ENCODE measurements at places on chromosomes 12 and 14.

DNA sequence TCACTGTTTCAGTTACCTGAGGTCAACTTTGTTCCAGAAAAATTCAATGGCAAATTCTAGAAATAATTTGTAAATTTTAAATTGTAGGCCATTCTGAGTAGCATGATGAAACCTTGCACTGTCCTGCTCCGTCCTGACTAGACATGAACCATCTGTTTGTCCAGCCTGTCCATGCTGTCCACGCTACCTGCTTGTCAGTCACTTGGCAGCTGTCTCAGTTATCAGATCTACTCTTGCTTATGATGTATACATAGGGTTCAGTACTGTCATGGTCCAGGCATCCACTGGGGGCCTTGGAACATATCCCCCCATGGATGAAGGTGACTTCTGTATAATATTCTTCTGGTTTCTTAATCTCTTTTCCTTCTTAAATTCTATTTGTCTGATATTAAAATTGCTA, 14.1 kb upstream of the EVL start:
- DNase-seq, result no peak

- no peak for DNase-seq
Observed at GRCh38 chr12:45685680-45686079, 43.8 kb upstream of the ARID2 start.

DNA sequence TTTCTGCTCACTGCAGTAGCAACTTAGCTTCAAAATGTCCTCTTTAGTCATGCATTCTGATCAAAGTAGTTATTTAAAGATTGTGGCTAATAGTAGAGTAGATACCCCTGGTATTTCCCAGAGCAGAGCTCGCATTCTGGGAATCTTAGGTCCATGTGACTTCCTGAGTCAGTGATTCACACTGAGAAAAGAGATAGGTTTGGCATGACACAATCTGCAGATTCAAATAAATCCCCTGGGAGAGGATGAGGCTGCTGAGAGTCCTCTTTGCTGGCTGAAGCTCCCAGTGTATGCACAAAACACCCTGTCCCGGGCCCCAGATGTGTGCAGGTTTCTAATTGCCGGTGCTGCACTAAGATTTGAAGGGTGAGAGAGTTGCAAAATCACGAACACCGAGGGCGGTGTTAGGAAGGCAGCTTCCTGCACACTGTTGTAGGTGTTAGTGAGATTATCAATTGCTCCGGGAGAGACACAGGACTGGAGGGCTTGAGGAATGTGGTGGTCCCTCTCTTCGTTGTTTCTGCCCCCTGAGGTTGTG, 233.2 kb downstream of the NRXN3 start:
- no peak for DNase-seq

- DNase-seq, result no peak
Observed at GRCh38 chr12:61188801-61189595, 1071.2 kb upstream of the USP15 start.

Data from suppressor macrophage (primary cell).